Mesothelial cell of epicardium (in vitro differentiated cells): ENCODE measurements at places on chromosomes 1 and 21. TPM values are rescaled to one million over a fixed set of nuclear protein-coding genes. Genes with fewer than 3 reads are reported as not detected.

The TARBP1 gene
- total RNA-seq = 66.0 to 69.8 TPM (median 66.1 TPM) in 3 replicates

The BATF3 gene
- 0.84 to 1.0 TPM (median 1.0 TPM) in 3 replicates for total RNA-seq

The SPRR3 gene
- total RNA-seq = not detected in 3 replicates

The COA6 gene
- total RNA-seq = 19.9 to 23.7 TPM (median 23.2 TPM) in 3 replicates

- H3K27ac ChIP-seq = no peak overlapping the region
- H3K4me3 ChIP-seq = no peak overlapping the region
- H3K4me1 ChIP-seq = no peaks in the 10 kb centered on the region
- peaks cover 36% of the 10 kb centered on the region for H3K27me3 ChIP-seq
Observed at GRCh38 chr1:181383695-181384094, 99.6 kb upstream of the CACNA1E start.

GRCh38 chr1:9993561-9994075 is 3.4 kb upstream of the RBP7 start:
- H3K36me3 ChIP-seq = no peaks in the 10 kb centered on the region
- H3K27ac ChIP-seq = peak overlapping the region; percentile 13
- no peak overlapping the region for H3K4me3 ChIP-seq
- H3K27me3 ChIP-seq = peaks cover 27% of the 10 kb centered on the region
- no peak for DNase-seq

DNA sequence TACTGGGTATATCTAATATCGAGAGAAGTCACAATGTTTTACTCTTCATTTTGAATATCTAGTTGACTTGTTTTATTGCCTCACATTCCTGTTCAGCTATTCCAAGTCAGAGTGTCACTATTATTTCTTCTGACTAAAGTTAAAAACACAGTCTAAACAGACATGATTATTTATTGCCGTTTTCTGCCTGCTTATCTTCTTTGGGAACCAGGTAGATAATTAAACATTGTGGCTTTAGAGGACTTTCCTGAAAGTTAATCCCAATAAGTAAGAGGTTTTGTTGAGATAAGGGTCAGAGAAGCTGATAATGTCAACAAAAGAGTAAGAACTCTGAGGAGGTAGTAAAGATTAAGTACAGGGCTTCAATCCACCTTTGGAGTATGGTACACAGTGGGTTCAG is 53.8 kb downstream of the PCNX2 start:
- no peak for DNase-seq
- peaks cover 6% of the 10 kb centered on the region for H3K36me3 ChIP-seq
- H3K4me1 ChIP-seq = peaks cover 35% of the 10 kb centered on the region
- H3K4me3 ChIP-seq = no peak overlapping the region

GRCh38 chr1:192589813-192590212 is 14.2 kb downstream of the RGS1 start:
- H3K27me3 ChIP-seq = no peaks in the 10 kb centered on the region
- H3K4me3 ChIP-seq = no peak overlapping the region
- H3K36me3 ChIP-seq = no peaks in the 10 kb centered on the region

DNA sequence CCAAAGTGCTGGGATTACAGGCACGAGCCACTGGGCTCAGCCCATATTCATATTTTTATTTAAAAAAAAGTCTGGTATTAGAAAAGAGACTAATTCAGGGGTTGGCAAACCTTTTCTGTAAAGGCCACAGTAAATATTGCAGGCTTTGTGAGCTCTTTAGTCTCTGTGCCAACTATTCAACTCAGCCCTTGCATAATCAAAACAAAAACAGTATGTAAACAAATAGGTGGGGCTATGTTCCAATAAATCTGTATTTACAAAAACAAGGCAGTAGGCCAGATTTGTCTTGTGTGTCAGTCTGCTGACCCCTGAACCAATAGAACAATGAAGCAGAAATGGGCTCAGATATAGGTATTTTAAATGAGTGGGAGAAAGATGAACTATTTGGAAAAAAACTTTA is 49.3 kb downstream of the CDC42BPA start:
- H3K4me1 ChIP-seq = peaks cover 15% of the 10 kb centered on the region
- no peak overlapping the region for H3K4me3 ChIP-seq
- H3K27ac ChIP-seq = no peak overlapping the region
- no peaks in the 10 kb centered on the region for H3K36me3 ChIP-seq
- no peak for DNase-seq
- H3K27me3 ChIP-seq = no peaks in the 10 kb centered on the region
